Stimulated activated CD4-positive, alpha-beta T cell treated with anti-CD3 and anti-CD28 coated beads, Interleukin-1b, Interleukin-23, amount 100 ng/mL, for 1 hour (primary cell): ENCODE measurements at places on chromosomes 3 and 15.

DNA sequence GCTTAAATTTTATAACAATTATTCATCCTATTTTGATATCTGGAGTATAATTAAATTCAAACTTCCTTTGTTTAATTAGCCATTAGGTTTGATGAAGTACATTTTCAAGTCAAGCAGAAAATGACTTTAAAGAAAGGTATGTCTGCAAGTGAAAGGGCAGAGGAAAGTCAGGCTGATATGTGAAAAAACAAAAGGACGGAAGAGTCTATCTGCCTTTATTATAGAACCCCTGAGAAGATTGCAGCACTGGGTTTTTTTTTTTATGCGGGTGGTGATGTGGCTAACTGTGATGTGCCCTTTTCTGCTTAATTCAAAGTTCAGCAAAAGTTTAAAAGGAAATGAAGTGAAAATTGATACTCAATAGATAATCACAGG is 83.2 kb downstream of the COL8A1 start:
- DNase-seq: no peak

GRCh38 chr3:123783811-123784210 is 100.3 kb downstream of the MYLK start:
- no peak for DNase-seq

- no peak for DNase-seq
These were observed 6.9 kb upstream of the PCSK6 start for GRCh38 chr15:101496198-101496986.

DNA sequence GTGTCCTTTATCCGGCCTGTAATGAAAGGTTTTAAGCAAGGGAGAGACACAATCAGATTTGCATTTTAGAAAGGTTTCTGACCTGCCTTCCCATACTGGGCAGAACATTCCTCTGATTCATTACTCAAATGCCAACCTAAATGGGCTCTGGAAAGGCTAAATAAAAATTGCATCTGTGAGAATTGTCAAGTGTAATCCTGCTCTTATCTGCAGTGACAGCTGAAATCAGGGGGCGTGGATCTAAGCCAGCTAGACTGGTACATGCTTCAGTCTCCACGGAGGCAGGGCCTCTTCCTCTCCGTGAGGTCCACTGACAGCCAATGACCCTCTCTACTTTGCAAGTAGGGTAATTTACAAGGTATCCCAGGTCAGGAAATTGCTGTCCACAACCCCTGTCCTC is 32.5 kb upstream of the MINAR1 start:
- no peak for DNase-seq

- DNase-seq: no peak
These were observed 43.0 kb upstream of the SPATA12 start for GRCh38 chr3:57017459-57017845.

DNA sequence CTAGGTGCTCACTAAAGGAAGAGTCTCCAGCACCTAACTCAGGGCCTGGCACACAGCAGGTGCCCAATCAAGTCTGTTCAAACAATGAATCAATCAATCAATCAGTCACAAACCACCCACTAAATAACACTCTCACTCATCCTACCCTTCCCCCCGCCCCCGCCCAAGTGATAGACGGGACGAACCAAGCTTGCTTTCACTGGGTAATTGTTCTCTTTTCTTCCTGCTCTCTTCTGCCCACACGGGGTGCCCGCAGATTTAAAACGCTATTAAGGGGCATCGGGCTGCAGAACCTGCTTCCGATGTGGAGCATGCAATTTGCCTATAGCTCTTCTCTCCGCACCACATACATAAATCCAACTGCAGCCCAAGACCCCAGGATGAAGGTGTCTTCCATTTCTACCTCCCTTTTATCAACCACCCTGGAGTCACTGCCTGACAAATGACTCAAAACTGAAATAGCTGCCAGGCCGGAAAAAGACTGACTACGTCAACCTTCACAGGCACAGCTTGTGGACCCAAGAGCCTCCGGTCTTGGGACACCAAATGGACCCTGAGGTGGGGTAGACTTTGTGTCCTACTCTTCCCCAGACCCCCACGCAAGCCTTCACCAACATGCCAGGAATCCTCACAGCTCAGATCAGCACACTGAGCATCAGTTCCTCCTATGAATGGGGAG is 1.7 kb downstream of the KLHL25 start:
- no peak for DNase-seq

GRCh38 chr15:67862750-67863441 is 23.1 kb upstream of the RNU6-1 start:
- no peak for DNase-seq

DNA sequence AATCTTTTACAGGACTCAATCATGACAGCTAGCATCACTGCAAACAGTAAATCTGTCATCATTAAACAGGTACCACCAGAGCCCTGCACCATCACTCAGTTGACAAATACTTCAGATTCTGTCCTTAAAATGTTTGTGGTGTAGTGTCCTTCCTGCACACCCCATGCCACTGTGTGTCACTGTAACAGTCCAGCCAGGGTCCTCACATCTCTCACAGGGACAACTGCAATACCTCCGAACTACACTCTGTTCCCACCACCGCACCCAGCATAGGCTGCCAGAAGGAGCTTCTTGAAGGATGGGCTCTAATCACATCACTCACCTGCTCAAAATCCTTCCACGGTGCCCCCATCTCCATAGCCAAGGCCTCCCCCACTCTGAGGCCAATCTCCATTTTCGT is 90.2 kb upstream of the FGF12 start:
- no peak for DNase-seq

DNA sequence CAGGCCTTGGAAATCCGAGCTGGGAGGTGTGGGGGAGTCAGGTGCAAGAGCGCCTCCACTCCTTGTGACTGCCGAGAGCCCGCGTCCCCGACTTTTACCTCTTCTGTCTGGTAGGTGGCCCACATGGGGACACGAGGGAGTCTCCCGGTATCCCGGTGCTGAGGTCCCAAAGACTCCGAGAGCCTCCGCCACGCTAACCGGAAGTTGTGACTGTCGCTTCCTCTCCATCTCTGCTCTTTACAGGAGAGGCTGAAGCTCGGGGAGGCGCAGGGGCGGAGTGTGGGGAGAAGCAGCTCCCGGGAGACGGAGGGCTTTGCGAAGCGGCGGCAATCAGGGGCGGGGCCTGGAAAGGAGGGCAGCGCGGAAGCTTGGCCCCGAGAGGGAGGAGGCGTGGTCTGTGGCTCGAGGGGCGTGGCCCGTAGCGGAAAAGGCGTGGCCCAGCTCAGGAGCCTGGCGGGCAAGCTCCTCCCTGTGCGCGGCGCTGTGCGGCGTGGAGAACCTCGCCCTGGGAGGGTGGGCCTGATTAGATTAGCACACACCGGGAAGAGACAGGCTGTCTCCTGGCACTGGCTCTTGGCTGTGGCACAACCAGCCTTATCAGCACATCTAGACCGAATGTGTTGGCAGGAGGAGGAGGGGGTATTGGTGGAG is 143.9 kb downstream of the GABRB3 start:
- no peak for DNase-seq

GRCh38 chr3:172171396-172172075 is 132.2 kb downstream of the FNDC3B start:
- no peak for DNase-seq

GRCh38 chr3:156311930-156312329 is 191.6 kb downstream of the KCNAB1 start:
- DNase-seq: no peak

DNA sequence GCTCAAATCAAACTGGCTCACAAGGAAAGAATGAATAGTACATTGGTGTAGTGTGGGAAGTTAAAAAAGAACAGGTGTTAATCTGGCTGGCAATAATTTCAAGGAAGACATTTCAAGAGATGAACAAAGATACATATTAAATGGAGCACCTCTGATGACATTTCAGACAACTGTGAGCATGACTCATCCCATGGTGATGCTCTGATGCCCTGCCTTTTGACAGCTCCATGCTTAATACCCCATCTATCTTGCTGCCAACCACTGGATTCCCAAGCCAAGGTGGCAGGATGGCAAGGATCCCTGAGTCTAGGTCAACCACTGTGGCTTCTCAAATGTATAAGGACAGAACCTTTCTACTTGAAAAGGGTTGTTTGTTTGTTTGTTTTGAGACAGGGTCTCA is 29.3 kb downstream of the LRRC2 start:
- no peak for DNase-seq

GRCh38 chr3:113575206-113575605 is 42.9 kb downstream of the SIDT1 start:
- no peak for DNase-seq

DNA sequence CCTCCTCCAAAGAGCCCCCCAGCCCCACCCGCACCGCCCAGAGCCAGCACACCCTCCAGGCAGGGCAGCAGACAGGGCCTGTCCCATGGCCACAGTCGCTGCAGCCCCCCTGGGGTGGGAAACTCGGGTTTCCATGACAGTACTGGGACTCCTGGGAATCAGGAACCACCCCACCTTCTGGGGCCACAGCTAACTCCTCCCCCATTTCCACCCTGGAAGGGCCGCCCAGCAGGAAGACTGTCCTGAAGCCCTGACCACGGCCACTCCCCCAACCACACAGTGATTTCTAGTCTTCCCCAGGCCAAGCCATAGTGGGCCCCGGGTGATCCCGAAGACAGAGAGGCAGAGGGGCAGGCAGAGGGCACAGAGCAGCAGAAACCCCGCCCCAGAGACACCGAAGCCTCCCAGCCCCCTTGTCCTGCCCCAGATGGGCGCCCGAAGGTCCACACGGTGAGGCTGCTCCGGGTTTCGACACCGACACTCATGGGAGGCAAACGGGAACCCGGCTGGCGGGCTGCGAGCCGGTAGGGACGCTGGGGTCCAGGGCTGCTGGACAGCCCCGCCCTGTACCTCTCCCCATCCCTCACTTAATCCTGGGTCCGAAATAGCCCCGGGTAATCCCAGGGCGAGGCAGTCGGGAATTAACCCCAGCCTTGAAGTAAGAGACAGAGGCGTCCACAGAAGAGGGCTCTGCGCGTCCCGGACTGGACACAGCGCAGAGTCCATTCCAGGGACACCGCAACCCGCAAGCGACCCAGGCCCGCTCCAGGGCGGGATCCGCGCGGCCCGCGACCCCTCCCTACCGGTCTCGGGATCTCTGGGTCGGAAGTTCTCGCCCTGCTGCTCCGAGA is 138.4 kb downstream of the NUP210 start:
- no peak for DNase-seq

DNA sequence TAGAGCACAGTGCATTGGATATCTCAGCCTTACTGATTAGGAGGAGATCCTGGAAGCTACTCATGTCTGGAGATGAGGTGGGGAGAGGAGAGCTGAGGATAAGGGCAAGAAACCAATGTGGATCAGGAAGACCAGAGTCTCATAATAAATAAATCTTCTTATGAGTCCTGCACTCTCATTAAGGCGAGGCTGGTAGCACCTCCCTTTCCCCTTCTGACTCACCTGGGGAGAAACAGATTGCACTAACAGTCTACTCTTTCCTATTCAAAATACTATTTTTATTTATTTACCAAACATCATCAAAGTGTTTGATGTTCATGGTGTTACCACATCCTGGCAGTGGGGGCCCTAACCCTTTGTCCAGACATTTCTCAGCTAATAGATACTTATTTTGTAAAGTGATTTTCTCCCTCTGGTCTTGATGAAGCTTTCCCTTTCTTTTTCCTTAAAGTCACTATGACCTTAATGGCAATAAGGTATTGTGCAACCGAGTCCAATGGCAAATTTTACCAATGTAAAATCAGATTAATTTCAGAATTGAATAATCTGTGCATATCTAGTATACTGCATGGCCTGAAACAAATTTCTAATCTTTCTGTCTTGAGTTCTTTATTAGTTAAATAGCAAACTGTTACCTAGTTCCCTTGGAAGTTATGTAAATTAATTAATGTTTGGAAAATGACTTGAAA is 81.1 kb downstream of the IQCH start:
- DNase-seq: no peak

DNA sequence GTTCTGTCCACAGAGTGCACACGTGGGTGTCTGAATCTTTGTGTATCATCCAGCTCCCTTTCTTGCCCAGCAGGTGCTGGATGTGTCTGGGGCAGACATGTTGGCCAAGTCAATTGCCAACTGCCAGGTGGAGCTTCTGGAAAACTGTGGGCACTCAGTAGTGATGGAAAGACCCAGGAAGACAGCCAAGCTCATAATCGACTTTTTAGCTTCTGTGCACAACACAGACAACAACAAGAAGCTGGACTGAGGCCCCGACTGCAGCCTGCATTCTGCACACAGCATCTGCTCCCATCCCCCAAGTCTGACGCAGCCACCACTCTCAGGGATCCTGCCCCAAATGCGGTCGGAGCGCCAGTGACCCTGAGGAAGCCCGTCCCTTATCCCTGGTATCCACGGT is 12.5 kb upstream of the RPP14 start:
- no peak for DNase-seq

GRCh38 chr3:152264378-152264777 is 4.4 kb upstream of the MBNL1 start:
- DNase-seq: no peak

- no peak for DNase-seq
These were observed 92.0 kb upstream of the VGLL3 start for GRCh38 chr3:87082796-87083440.

- no peak for DNase-seq
These were observed 210.6 kb upstream of the CHRM5 start for GRCh38 chr15:33757516-33758232.

GRCh38 chr3:65534805-65535204 is 503.9 kb downstream of the MAGI1 start:
- DNase-seq: no peak

GRCh38 chr15:37032091-37032775 is 68.1 kb downstream of the MEIS2 start:
- no peak for DNase-seq

- no peak for DNase-seq
These were observed 2.9 kb downstream of the NR2F2 start for GRCh38 chr15:96333131-96334016.

GRCh38 chr3:62131050-62131449 is 242.3 kb downstream of the FEZF2 start:
- DNase-seq: no peak

GRCh38 chr3:156395961-156396710 is 158.8 kb downstream of the SSR3 start:
- no peak for DNase-seq

- no peak for DNase-seq
These were observed 301.5 kb upstream of the TLE3 start for GRCh38 chr15:70399204-70399603.

GRCh38 chr3:141499965-141500364 is 13.1 kb downstream of the RASA2 start:
- no peak for DNase-seq

DNA sequence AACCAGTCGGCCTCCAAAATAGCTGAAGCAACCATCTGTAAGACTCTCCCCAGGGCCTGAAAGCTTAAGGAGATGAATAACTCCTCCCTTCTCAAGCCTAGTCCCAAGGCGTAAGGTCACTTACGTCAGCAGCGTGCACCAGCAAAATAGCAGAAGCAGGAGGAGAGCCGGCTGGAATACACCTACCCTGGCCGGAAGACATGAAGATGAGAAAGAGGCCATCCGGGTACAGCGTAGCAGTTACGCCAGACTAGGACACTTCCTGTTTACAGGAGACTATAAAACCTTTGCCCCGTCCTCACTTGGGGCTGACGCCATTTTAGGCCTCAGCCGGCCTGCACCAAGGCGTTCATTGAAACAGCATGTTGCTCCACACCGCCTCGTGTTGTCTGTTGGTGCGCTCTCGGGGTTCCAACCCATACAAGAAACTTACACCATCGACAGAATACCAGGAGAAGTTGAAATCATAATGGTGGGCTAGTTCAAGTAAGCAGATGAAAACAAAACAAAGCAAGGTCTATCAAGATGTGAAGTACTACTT is 2.5 kb downstream of the CFAP92 start:
- no peak for DNase-seq
